ENCODE measurements at places on chromosomes 4 and X.

DNA sequence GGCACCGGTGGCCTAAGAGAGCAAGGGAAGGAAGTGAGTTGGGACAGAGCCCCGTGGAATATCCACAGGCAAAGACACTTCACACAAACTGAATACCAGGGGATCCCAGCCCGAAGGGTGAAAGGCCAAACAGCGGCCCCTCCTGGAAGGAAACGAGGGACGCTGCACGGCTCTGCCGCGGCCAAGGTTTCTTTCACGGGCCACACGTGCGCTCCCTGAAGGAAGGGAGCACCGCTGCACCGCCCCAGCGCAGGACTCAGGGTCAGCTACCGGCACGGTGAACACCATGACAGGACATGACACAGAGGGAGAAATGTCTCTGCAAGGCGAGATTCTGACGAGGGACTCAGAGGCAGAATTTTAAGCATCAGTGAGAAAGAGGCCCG, 31.5 kb upstream of the GTPBP6 start:
- no peaks in the 10 kb centered on the region for H3K36me3 ChIP-seq
- no peaks in the 10 kb centered on the region for H3K27me3 ChIP-seq
- no peak overlapping the region for H3K4me3 ChIP-seq
- no peaks in the 10 kb centered on the region for H3K4me1 ChIP-seq

DNA sequence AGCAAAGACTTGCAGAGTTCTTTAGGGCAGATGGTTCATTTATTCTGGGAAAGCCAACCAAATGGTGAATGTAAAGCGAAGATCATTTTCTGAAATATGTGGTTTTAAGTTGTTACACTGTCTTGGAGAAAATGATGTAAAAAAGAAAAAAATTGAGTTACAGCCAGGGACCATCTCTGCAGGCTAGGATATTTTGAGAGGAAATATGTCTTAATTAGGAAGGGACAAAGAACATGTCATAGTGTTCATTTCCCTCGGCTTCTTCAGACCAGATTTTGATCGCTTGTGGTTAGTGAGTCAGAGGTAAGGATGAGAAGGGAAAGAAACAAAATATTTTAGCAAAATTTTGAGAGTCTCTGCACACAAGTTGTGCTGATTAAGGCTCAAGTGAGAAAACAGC, 59.0 kb upstream of the C1QTNF7 start:
- H3K4me3 ChIP-seq: no peak overlapping the region
- no peaks in the 10 kb centered on the region for H3K4me1 ChIP-seq
- H3K27me3 ChIP-seq: no peaks in the 10 kb centered on the region
- H3K27ac ChIP-seq: no peak overlapping the region
- no peak for DNase-seq

DNA sequence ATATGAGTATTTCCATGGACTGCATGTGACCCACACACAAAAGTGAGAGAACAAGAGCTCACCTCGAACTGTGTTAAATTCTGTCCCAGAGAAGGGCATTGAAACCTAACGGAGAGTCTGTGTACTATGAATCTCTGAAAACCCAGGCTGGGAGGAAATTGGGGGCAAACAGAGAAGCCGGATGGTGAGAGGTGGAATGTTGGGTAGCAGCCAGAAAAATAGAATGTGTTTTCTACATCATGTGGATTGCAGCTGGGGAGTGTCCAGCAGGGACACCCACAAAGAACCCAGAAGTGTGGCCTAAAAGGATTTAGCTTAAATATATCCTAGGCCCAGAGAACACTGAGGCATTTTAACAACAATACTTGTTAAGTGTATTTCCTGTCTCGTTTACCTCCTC, 38.6 kb downstream of the MND1 start:
- DNase-seq: no peak
- H3K27me3 ChIP-seq: no peaks in the 10 kb centered on the region
- H3K36me3 ChIP-seq: no peaks in the 10 kb centered on the region
- no peak overlapping the region for H3K4me3 ChIP-seq
- H3K27ac ChIP-seq: no peak overlapping the region

GRCh38 chr4:95155759-95156451, 392.9 kb downstream of the UNC5C start:
- no peaks in the 10 kb centered on the region for H3K4me1 ChIP-seq
- no peak overlapping the region for H3K4me3 ChIP-seq
- no peaks in the 10 kb centered on the region for H3K36me3 ChIP-seq
- DNase-seq: no peak
- no peak overlapping the region for H3K27ac ChIP-seq

DNA sequence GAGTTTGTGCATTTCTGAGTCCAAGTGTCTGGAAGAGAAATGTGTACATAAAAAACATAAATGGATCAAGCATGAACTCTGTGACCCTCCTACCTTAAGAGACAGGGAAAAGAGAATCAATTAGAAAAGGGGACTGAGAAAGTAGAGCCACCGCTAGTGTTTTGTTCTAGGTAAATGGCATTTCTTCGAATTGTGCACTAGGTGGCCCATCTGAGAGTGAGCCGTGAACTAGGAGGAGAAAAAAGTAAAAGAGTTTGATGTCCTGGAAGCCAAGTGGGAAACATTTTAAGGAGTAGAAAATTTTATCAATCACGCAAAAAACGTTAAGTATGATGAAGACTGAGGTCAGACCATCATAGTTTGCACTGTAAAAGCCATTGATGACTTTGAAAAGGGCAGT, 55.1 kb downstream of the NAF1 start:
- H3K27ac ChIP-seq: no peak overlapping the region
- H3K27me3 ChIP-seq: no peaks in the 10 kb centered on the region
- H3K36me3 ChIP-seq: no peaks in the 10 kb centered on the region

DNA sequence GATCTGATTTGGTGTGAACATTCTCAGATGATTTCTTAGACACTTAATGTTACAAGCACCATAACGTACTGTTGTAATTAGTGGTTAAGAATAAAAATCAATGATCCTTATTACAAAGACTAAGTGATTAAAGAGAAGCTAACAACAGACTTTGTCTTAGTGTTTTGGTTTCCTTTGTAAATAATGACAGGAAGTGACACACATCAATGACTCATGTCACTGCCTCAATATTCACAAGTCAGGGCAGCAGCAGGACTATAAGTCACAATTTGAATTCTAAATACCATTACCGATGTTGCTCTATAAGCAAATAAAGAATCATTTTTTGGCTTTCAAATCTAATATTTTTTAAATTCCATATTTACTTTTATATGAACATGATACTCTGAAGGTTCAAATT, 115.8 kb upstream of the FAT4 start:
- no peaks in the 10 kb centered on the region for H3K36me3 ChIP-seq
- H3K4me3 ChIP-seq: no peak overlapping the region
- no peaks in the 10 kb centered on the region for H3K27me3 ChIP-seq
- no peak for DNase-seq

- no peak for DNase-seq
- H3K4me1 ChIP-seq: no peaks in the 10 kb centered on the region
- H3K4me3 ChIP-seq: no peak overlapping the region
- H3K36me3 ChIP-seq: no peaks in the 10 kb centered on the region
Measured at GRCh38 chrX:8647176-8647575, 84.8 kb downstream of the ANOS1 start.
